ENCODE measurements at places on chromosomes 11 and 22.

DNA sequence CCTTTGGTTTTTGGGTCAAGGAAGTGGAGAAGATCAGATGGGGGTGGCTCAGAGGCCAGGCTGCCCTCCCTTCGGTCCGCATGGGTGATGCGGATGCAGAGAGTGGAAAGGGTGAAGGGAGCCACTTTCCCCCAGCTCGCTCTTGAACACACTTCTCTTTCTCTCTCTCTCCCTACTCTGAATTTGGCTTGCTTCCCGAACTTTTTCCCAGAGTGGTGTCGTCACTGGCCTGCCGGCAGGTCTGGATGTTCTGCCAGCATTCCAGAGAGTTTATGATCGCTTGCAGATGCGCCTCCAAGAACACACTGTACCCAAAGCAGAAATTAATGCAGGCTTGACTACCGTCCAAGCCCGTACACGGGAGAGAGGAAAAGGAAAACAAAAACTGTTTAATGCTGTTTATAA, 103.2 kb downstream of the ZBTB16 start:
- peaks cover 95% of the 10 kb centered on the region for H3K4me1 ChIP-seq
- H3K4me3 ChIP-seq: no peak overlapping the region
- peak overlapping the region; percentile 95 for H3K27ac ChIP-seq
- no peak for DNase-seq
- H3K36me3 ChIP-seq: peaks cover 13% of the 10 kb centered on the region

DNA sequence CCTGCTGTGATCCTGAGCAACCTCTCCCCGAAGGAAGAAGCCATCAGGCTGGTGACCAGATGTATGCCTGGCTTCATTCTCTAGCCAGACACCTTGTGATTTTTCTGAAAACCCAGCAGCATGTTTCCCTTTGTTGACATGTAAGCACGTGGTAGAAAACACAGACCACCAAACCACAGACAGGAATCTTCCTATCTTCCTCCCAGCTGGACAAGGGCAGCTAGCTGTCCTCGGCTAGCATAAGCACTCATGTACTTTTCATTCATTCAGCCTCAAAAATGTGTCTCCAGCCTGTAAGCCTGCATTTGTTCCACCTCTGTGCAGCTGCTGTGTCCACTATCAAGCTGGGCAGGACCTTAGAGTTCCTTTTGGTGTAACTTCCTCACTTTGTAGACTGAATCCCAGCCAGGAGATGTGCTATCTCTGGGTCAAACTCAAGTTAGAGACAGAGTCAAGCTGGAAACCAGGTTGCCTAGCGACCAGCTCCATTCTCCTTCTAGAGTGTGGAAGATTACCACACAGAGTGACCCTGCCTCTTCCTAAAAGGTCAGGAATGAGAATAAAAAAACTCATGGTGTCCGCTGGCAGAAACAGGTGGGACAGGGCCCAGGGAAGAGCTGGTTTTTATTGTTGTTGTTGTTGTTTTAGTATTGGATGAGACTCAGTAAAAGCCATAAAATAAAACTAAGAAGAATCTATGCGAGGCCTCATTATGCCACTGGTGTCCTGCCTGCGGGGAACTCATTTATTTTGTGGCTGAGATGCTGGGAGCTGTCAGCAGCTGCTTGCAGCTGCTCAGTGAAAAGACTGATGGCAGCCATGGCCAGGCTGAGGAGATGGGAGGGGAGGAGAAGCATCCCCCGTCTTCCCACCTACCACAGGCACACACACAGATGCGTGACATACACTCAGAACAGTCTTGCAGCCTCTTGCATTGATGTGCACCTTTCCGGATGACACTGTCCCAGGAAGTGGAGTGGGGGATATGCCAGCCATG, 7.4 kb upstream of the CLMP start:
- H3K27ac ChIP-seq: peak overlapping the region; percentile 15
- H3K4me3 ChIP-seq: no peak overlapping the region
- no peak for DNase-seq

DNA sequence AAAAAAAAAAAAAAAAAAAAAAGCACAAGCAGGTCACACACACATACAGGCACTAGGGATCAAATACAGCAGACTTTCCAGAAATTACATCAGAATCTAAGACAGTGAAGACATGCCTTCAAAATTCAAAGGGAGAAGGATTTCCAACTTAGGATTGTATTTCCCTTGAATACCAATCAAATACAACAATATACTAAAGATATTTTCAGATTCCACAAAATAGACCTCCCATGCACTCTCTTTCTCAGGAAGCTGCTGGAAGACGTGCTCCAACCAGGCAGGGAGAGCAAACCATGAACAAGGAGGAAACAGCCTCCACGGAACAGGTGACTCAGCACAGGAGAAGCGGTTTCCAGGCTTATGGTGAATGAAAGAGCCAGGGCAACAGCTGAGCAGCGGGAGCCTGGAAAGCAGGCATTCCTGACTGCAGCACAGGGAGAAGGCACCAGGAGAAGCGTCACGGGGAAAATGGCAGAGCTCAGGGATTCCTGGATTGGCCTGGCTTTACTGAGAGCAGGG, 32.0 kb downstream of the TMEM184B start:
- H3K27me3 ChIP-seq: no peaks in the 10 kb centered on the region
- no peak overlapping the region for H3K27ac ChIP-seq
- H3K36me3 ChIP-seq: peaks cover 19% of the 10 kb centered on the region

- H3K36me3 ChIP-seq: no peaks in the 10 kb centered on the region
- no peak for DNase-seq
- H3K27ac ChIP-seq: no peak overlapping the region
- H3K27me3 ChIP-seq: no peaks in the 10 kb centered on the region
- H3K4me3 ChIP-seq: no peak overlapping the region
These were observed 365.2 kb upstream of the LUZP2 start for GRCh38 chr11:24131698-24132097.

- H3K4me3 ChIP-seq: peak overlapping the region; percentile 89
- H3K27ac ChIP-seq: peak overlapping the region; percentile 96
- peak; percentile 96 for DNase-seq
These were observed 3.9 kb upstream of the BCL9L start for GRCh38 chr11:118929501-118930093.

GRCh38 chr11:110951037-110951949, 239.1 kb upstream of the ARHGAP20 start:
- no peaks in the 10 kb centered on the region for H3K36me3 ChIP-seq
- H3K27me3 ChIP-seq: no peaks in the 10 kb centered on the region
- peak overlapping the region; percentile 52 for H3K27ac ChIP-seq
- no peak for DNase-seq
- no peak overlapping the region for H3K4me3 ChIP-seq

GRCh38 chr22:50058061-50058905, at the start of gene TTLL8:
Gene TTLL8 (minus strand): TSS chr22:50058298.
- no peaks in the 10 kb centered on the region for H3K27me3 ChIP-seq
- peak within 1 kb of the TSS; percentile 44 for H3K4me3 ChIP-seq
- peak within 1 kb of the TSS; percentile 77 for H3K27ac ChIP-seq
- DNase-seq: no peak
- H3K36me3 ChIP-seq: no peaks in the 10 kb centered on the region

All from vagina (tissue), 2 donors.